ENCODE measurements at places on chromosomes 11 and 22. TPM values are rescaled to one million over a fixed set of nuclear protein-coding genes. Genes with fewer than 3 reads are reported as not detected.

GRCh38 chr11:23569134-23569533 lies 708.9 kb upstream of the CCDC179 start:
- H3K27ac ChIP-seq = no peak overlapping the region
- H3K4me1 ChIP-seq = no peaks in the 10 kb centered on the region
- no peaks in the 10 kb centered on the region for H3K36me3 ChIP-seq
- H3K4me3 ChIP-seq = no peak overlapping the region
- DNase-seq = no peak

DNA sequence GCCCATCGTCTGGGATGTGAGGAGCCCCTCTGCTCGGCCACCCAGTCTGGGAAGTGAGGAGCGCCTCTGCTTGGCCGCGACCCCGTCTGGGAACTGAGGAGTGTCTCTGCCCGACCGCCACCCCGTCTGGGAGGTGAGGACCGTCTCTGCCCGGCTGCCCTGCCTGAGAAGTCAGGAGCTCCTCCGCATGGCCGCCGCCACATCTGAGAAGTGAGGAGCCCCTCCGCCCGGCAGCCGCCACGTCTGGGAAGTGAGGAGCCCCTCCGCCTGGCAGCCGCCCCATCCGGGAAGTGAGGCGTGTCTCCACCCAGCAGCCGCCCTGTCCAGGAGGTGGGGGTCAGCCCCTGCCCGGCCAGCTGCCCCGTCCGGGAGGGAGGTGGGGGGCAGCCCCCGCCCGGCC lies 5.8 kb upstream of the OR5M8 start:
- no peaks in the 10 kb centered on the region for H3K4me1 ChIP-seq
- H3K27me3 ChIP-seq = no peaks in the 10 kb centered on the region
- no peak overlapping the region for H3K4me3 ChIP-seq

GRCh38 chr11:69159150-69159852 lies 3.6 kb downstream of the SMIM38 start:
- DNase-seq = no peak
- no peak overlapping the region for H3K27ac ChIP-seq
- no peaks in the 10 kb centered on the region for H3K36me3 ChIP-seq
- H3K27me3 ChIP-seq = no peaks in the 10 kb centered on the region
- H3K4me3 ChIP-seq = no peak overlapping the region

GRCh38 chr11:61890529-61891330 lies 615 bp downstream of the FADS3 start:
- peaks cover 46% of the 10 kb centered on the region for H3K4me1 ChIP-seq
- H3K4me3 ChIP-seq = peak overlapping the region; percentile 84
- no peaks in the 10 kb centered on the region for H3K36me3 ChIP-seq
- no peak for DNase-seq
- no peaks in the 10 kb centered on the region for H3K27me3 ChIP-seq
- peak overlapping the region; percentile 95 for H3K27ac ChIP-seq

DNA sequence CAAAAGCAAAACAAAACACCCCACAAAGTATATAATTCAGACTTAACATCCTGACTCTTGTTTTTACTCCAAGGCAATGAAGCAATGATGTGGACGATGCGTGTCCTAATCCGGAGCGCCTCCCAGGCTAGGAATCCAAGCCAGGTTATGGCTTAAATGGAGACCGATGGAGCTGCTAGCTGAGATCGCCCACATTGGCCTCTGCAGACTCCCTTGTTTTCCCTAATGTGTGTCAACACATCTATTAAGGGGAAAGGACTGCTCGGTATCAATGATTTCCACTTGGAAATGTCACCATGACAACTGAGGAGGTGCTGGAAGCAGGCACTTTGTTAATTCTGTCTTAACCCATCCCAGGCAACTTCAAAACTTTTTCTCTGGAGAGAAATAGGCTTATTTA lies 311.7 kb downstream of the TBC1D22A start:
- no peaks in the 10 kb centered on the region for H3K4me1 ChIP-seq
- peaks cover 5% of the 10 kb centered on the region for H3K36me3 ChIP-seq
- H3K4me3 ChIP-seq = no peak overlapping the region
- H3K27ac ChIP-seq = no peak overlapping the region
- no peak for DNase-seq

DNA sequence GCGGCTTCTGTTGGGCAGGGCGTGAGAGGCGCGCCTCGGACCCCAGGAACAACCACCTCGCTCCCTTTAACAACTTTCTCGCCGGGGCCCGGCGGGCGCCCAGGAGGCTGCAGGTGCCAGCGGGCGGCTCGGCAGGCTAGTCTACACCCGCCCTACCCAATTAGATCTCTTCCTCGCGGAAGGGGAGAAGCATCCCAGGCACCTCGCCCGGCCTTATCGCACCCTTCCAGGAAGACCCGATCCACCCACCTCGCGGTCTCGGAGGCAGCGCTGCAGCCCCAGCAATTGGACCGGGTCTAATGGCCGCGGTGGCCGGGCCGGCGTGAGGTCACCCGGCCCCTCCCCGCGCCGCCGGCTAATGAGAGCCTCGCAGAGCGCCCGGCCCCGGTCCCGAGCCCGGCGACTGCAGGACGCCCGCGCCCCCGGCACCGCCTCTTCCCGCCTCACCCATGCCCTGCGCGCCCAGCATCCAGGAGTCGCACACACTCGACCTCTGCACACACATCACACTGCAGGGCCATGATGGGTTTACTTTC lies at the start of gene PLAAT3:
Gene PLAAT3, minus strand, starts transcription at position 298 of the 536 bp plus-strand sequence. CDS start 419 bp downstream, outside the sequence.
- H3K4me3 ChIP-seq = peak within 1 kb of the TSS; percentile 85
- no peak for DNase-seq
- H3K27me3 ChIP-seq = no peaks in the 10 kb centered on the region
- peak within 1 kb of the TSS; percentile 88 for H3K27ac ChIP-seq
- peaks cover 36% of the 10 kb centered on the region for H3K4me1 ChIP-seq

- peaks cover 30% of the 10 kb centered on the region for H3K4me1 ChIP-seq
- DNase-seq = no peak
- H3K4me3 ChIP-seq = no peak overlapping the region
- H3K27me3 ChIP-seq = no peaks in the 10 kb centered on the region
Measured at GRCh38 chr11:123251657-123252344, 56.8 kb upstream of the CLMP start.

- no peaks in the 10 kb centered on the region for H3K4me1 ChIP-seq
- no peak for DNase-seq
- no peak overlapping the region for H3K27ac ChIP-seq
- no peaks in the 10 kb centered on the region for H3K36me3 ChIP-seq
- H3K4me3 ChIP-seq = no peak overlapping the region
Measured at GRCh38 chr11:67045314-67045713, 11.3 kb upstream of the RHOD start.

DNA sequence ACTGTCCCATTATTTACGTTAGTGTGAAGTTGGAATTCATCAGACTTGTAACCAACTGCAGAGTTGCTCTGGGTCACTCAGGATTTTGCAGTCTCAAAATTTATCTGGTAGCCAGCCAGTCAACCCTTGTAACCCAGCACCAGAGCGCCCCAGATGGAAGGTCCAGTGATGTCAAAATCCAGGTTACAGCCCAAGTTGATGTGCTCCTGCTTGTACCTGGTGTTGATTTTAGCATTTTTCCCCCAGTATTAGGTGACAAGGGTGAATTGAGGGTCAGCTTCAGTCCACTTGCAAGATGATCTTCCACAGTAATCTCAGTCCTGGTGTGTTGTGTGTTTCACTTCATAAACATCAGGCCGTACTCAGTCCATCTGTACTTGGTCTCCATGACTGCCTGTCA lies 7.5 kb downstream of the TIMM10B start:
- DNase-seq = no peak
- peaks cover 90% of the 10 kb centered on the region for H3K36me3 ChIP-seq
- H3K4me1 ChIP-seq = no peaks in the 10 kb centered on the region
- H3K4me3 ChIP-seq = no peak overlapping the region

DNA sequence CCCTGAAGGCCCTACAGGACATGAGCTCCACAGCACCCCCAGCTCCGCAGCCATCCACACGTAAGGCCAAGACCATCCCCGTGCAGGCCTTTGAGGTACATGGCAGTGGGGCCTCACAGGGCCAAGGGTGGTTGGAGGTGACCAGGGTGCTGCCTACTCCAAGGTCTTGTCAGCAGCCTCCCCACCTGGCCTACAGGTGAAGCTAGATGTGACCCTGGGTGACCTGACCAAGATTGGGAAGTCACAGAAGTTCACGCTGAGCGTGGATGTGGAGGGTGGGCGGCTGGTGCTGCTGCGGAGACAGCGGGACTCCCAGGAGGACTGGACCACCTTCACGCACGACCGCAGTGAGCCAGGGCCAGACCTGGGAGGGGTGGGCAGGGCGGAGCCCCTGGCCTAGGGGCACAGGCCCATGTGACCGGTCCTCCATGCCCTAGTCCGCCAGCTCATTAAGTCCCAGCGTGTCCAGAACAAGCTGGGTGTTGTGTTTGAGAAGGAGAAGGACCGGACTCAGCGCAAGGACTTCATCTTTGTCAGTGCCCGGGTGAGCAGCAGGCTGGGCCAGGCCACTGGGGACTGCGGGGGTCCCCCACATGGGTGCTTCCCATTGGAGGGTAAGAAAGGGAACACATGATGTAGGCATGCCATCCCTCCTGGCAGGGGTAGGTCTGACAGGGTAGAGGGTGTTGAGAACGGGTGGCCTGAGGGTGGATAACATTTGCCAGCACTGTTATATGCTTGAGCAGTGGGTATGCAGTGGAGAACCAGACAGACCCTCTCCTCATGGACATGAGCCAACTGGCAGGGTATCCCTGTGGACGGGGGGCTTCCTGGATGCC lies 5.6 kb downstream of the INPPL1 start:
- H3K27ac ChIP-seq = no peak overlapping the region
- H3K4me1 ChIP-seq = peaks cover 47% of the 10 kb centered on the region
- DNase-seq = no peak
- H3K36me3 ChIP-seq = peaks cover 75% of the 10 kb centered on the region
- no peaks in the 10 kb centered on the region for H3K27me3 ChIP-seq
- H3K4me3 ChIP-seq = no peak overlapping the region

GRCh38 chr11:15707194-15707593 lies 592.5 kb downstream of the INSC start:
- DNase-seq = no peak
- no peaks in the 10 kb centered on the region for H3K36me3 ChIP-seq
- H3K27me3 ChIP-seq = no peaks in the 10 kb centered on the region
- H3K4me1 ChIP-seq = peaks cover 5% of the 10 kb centered on the region
- H3K27ac ChIP-seq = no peak overlapping the region

- DNase-seq = no peak
- peaks cover 9% of the 10 kb centered on the region for H3K36me3 ChIP-seq
- H3K4me3 ChIP-seq = no peak overlapping the region
- no peaks in the 10 kb centered on the region for H3K27me3 ChIP-seq
Measured at GRCh38 chr11:73426219-73426850, 50.1 kb downstream of the RELT start.

DNA sequence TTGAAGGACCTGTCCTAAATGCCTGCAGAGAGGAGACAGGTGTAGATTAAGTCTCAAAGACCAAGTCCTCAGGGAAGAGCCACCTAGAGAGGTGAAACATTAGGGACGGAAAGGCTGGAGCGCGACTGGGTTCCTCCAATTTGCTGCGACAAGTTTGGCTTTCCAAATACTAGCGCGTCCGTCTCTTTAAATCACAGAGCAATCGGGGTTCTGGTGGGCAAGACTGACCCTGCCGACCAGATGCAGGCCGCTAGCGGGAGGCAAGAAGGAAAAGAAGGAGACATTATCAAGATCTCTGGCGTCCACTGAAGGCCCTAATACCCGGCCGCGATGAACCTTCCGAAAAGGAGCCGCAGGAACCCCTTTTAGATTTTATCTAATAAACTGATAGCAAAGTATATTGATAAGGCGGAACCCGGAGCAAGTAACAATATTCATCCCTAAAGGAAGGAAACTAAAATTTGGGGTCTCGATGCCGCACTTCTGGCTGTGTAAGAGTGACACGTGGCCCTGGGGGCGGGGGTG lies 128.2 kb upstream of the C11orf58 start:
- H3K27me3 ChIP-seq = peaks cover 80% of the 10 kb centered on the region
- peaks cover 44% of the 10 kb centered on the region for H3K4me1 ChIP-seq
- no peaks in the 10 kb centered on the region for H3K36me3 ChIP-seq
- no peak overlapping the region for H3K4me3 ChIP-seq

The GGT5 gene
- 59.2 TPM for total RNA-seq

The HSPB2 gene
- total RNA-seq = 1.3 TPM

The CCDC117 gene
- 27.4 TPM for total RNA-seq

The NRIP3 gene
- 2.1 TPM for total RNA-seq

The POTEH gene
- total RNA-seq = not detected

The OR51I1 gene
- total RNA-seq = not detected

The TRIM51 gene
- not detected for total RNA-seq

The ARFGAP2 gene
- total RNA-seq = 135 TPM

The SEPTIN3 gene
- 0.50 TPM for total RNA-seq

The ACRV1 gene
- total RNA-seq = not detected

The APOL6 gene
- 10.1 TPM for total RNA-seq
